NCI-H1436 treated with DMSO at 0.1 percent for 48 hours (cell line): ENCODE measurements at places on chromosomes 7 and 10.

GRCh38 chr10:108392286-108392685 is 1227.8 kb upstream of the SORCS1 start:
- no peak for DNase-seq

GRCh38 chr10:58322072-58322834 is 12.6 kb upstream of the UBE2D1 start:
- DNase-seq, result no peak

- DNase-seq, result no peak
Measured at GRCh38 chr7:107708956-107709355, 35.0 kb upstream of the CBLL1 start.

GRCh38 chr10:122326806-122327205 is 47.7 kb upstream of the PLEKHA1 start:
- DNase-seq, result no peak

DNA sequence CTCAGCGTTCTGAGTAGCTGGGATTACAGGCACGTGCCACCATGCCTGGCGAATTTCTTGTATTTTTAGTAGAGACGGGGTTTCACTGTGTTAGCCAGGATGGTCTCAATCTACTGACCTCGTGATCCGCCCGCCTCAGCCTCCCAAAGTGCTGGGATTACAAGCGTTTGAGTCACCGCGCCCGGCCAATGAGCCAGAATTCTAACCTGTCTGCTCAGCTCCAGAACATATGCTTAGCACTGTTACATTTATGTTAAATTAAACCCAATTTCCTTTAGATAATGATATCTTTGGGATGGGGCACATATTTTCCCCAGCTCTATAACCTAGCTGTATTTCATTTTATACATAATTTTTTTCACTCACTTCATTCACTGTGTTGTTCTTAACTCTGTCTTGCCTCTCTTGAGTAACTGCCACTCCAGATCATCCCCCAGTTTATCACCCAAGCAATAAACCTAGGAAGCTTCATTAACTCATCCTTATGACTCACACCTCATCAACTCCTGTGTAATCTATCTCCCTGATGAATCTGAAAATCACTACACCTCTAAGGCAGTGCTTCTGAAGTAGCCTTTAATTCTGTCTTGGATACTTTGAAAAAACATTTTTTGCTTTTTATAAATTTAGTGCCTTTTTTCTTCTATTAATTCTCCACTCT is 559.7 kb upstream of the ZWINT start:
- no peak for DNase-seq

- DNase-seq, result no peak
Measured at GRCh38 chr10:43407148-43407575, 1.8 kb downstream of the HNRNPF start.

GRCh38 chr7:20238754-20239324 is 21.7 kb upstream of the MACC1 start:
- DNase-seq, result no peak

GRCh38 chr10:119190353-119190752 is 11.7 kb upstream of the PRDX3 start:
- no peak for DNase-seq

GRCh38 chr7:6241607-6241973 is 30.8 kb downstream of the CYTH3 start:
- DNase-seq, result no peak

GRCh38 chr7:143214789-143215679 is 6.8 kb upstream of the TAS2R40 start:
- peak; percentile 33 for DNase-seq

DNA sequence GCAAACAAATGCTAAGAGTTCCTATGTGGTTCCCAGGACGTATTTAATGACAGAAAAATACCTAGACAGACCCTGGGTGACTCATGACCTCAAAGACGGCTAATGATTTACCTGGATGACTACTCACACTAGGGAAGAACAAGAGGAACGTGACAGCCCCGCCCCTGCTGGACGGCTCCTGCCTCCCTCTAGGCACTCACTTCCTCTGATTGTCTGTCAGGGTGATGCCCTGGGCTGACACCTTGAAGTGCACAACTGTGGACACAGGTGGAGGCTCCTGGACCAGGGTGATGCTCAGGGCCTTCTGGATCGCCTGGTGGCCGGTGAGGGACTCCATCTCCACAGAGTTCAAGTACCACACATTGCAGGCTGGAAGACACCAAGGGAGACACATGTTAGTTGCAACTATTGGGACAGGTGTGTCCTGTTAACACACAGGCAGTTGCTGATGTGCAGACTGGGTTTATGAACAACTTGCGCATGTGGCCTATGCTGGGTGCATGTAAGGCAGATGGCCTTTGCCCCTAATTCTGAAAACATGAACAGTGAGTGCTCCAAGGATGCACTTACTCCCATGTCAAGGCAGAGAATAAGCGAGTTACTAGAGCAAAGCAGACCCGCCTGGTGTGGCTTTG is 298.3 kb downstream of the TNS3 start:
- DNase-seq, result no peak

DNA sequence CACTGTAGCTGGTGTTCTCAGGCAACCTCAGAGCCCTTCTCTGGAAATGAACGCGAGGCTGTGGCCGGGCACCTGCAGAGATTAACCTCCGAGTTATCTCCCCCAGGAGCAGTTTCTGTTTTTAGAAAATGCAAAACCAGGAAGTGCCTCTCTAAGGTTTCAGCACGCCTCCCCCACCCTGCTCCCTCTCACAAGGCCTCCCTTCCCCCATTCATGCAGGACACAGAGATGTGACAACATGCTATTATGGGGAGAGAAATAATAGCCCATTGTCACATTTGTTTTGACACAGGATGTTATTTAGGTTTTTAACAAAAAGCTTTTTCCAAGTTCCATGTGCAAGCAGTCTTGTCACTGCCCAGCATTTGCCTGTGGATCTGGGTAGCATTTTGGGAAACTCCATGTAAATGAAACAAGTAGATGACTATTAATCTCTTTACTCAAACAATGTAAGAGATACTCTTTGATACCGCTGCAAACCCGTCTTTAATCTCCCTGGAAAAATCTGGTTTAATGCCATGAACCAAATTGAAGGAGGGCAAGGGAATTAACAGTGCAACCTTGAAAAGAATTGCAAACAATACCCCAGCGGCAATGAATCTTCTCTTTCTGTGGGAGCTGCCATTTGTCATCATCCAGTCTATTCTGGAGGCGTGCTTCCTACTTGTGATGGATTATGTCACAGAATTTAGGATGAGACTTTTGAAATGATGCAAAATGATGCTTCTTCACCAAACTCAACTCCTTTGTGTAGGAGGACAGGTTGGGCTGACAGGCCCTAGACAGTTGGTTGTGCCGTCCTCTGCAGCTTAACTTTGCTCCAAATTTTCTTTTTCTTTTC is 86.5 kb upstream of the NMT2 start:
- DNase-seq, result peak; percentile 1

GRCh38 chr10:122508021-122508420 is 46.7 kb downstream of the HTRA1 start:
- DNase-seq, result no peak

DNA sequence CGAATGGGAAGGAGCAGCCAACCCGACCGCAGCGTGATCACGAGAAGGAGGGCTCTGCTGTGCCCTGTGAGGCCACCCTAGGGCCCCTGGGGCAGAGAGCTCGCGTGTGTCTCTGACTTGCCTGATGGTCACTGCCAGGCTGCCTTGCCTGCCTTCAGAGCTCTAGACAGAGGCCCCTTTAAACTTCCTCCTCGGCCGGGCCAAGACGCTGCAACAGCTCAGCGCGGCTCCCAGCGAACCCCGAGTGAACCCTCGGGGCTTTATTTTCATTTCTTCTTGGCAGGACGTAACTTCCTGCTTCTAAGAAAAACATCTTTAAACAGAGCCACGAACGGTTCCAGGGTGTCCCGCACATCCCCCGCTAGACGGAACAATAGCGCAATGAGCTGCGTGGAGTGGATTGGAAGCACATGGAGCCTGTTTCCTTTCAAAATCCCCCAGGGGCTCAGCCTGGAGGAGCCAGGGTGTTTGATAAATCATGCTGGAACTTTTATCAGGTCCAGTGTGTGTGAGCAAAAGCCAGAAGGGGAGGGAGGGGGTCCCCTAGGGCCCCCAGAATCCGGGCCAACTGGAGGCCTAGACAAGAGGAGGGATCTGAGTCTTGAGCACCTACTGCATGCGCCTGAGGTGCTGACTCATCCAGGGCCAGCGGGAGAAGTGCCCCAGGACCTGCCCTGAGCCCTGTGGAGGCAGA is 134.1 kb upstream of the GDF10 start:
- DNase-seq, result no peak

DNA sequence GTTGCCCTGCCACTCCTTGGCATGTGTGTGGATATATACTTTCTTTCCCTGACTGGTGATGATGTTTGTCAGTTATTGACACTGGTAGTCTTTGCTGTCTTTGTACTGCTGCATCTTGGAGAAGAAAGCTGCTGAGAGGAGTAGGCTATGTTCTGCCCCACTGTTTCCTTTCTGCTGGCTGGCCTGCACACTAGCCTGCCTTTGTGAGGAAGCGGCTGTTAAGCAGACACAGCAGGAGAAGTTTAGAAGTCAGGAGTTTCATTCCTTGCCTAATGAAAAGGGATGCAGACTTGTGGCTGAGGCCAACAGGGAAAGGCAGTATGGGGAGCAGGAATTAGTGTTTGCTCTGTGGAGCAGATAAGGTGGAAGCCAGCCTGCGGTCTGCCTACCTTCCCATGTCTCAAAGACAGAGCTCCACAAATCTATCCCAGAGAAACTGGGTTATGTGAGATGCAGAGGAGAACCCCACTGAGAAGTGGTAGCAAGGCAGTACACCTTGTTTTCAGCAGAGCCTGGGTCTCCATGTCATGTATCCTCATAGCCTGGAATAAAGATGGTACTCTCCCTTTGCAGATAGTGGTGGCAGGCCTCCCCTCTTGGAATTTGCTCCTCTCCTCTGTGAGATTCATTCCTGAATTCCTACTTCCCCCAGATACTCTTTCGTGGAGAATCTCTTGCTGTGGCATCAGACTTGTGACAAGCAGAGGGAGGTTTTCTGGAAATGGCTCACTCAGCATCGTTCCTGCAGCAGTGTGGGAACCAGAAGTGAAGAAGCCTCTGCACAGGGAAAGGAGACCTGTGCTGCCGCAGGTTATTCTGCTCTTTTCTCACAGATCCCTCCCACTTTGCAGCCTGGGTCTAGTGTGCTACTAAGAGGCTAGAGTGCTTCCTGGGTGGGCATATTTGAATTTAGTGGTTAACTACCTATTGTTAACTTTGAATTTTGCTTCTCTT is 130.2 kb downstream of the LRRC4 start:
- no peak for DNase-seq

DNA sequence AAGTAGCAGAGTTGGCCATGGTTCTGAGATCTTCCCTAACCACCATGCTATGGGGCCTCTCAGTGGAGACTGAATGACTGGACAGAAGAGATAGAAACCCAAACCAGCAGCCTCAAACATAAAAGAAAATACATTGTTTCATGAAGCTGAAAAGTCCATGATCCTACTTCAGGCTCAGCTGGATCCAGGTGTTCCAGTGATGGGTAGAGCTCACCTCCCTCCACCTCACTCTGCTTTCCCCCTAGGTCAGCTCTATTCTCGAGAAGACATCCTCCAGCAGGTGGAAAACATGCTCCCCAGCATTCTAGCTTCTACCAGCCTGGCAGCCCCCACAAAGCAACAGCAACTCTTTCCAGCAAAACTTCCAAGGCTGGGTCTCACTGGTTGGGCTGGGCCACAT is 132.1 kb downstream of the OAT start:
- DNase-seq, result no peak

GRCh38 chr10:21176934-21177480 is 279.9 kb upstream of the NEBL start:
- no peak for DNase-seq

GRCh38 chr7:50022991-50023390 is 70.1 kb downstream of the ZPBP start:
- no peak for DNase-seq

- DNase-seq, result no peak
Measured at GRCh38 chr10:62528441-62528840, 154.3 kb downstream of the ZNF365 start.

GRCh38 chr10:121087129-121087528 is 236.0 kb downstream of the WDR11 start:
- no peak for DNase-seq

GRCh38 chr7:82247814-82248433 is 195.7 kb downstream of the CACNA2D1 start:
- DNase-seq, result no peak

DNA sequence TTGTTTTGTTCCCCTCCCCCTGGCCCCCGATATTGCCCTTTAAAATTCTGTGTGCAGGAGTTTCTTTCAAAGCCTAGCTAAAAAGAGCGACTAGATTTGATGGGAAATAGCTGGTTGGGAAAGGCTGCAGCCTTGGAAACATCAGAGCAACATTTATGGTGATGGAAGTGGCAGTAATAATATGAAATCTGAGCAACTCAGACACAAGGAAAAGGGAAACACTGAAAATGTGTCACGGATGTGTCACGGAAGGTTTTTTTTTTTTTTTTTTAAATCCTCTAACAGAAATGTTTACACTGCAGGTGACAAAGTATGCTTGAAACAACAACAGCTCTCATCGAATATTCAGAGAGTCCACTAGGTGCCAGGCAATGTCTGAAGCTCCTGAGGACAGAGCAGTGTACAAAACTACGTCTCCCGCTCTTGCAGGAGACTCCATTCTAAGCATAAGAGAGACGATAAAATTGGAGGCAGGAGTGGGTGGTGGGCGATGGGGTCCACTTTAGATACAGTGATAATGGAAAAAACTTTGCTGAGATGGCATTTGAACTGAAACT is 143.0 kb downstream of the RSU1 start:
- no peak for DNase-seq

GRCh38 chr7:148570510-148570909 is 20.1 kb upstream of the C7orf33 start:
- no peak for DNase-seq

- DNase-seq, result no peak
Measured at GRCh38 chr10:124523901-124524300, 62.3 kb downstream of the LHPP start.

DNA sequence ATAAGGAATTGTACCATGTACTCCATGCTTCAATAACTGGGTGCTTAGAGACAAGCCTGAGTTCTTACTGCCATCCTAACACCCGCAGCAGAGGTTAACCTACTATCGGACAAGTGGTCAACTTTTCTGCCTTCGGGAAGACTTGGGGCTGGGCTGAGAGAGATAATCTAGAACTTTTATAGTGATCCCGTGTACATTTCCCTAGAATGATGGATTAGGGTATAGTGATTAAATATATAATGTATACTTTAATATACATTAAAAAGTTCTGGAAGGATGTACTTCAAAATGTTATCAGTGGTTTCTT is 12.2 kb upstream of the HNRNPF start:
- no peak for DNase-seq

DNA sequence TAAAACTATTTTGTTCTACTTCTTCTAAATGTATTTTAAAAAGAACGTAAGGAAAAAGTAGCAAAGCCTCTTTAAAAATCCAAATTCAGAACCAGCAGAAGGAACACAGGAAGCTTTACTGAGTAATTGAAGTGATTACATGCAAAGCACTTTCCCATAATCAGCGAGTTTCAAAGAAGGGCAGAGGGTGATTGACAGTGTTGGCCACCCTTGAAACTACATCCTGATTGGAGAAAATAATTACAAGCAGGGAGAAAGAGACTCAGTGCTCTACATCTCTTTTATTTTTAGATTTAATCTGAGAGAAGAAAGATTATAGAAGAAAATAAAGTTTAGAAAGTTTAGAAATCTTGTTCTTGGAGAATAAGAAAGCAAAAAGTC is 20.3 kb upstream of the HGF start:
- peak; percentile 59 for DNase-seq

GRCh38 chr7:18320971-18321567 is 174.5 kb upstream of the HDAC9 start:
- DNase-seq, result no peak
